ENCODE measurements at places on chromosomes 7 and 10.
A peak's percentile ranks its signal among the peaks of the same experiment; 100 is the strongest.

GRCh38 chr10:66943590-66943989 lies 17.8 kb downstream of the LRRTM3 start:
- DNase-seq: no peak

DNA sequence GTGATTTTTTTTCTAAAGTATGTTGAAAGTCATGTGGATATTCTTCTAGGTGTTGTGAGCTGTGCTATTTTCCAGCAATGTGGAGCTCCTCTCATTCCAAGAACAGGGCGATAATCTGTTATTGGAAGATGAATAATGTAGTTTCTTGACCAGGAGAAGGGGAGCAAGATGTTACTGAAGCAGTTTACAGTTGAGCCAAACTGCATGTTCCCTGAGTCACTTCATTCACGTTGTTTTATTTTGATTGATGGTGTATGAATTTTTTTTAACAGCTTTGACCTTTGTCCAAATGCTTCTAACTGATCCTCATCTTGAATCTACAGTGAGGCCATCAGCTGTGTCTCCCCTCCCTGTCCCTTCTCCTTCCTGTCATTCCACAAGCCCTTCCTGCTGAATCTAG lies 277.1 kb upstream of the KLF6 start:
- no peak for DNase-seq

GRCh38 chr10:86168256-86168655 lies 198.3 kb downstream of the GRID1 start:
- DNase-seq: no peak

DNA sequence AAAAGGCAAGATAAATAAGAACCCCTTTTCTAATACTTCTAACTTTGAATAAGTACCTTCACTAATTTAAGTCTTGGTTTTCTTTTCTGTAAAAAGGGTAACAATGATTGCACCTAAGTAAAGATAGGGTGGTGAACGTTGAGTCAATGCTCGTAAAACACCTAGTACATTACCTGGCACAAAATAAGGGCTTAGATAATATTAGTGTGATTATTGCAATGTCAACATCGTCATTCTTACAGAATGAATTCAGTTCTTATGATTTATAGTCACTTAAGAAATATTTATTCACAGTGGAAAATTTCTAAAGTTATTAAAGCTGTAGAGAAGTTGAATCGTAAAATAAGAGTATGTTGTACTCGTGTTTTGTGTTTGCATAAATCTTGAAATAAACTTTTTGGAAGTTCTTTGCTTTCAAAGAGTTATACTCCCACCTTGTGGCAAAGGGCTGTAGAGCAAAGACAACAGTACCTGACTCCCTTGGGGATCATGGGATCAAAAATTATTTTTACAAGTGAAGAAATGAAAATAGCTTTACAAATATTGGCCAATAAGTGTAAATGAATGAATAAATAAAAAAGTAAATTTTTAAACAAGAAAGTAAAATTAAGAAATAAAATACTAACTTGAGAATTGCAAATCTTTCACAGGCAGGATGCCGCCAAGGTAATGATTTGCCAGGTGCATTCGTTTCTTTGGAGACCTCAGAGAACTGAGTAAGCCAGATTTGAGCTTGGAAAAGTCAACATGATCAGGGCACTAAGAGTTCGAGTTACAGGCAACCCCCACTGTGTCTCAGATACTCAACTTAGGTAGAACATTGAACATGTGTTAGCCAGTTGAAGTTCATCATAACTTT lies 285.8 kb upstream of the CACNA2D1 start:
- no peak for DNase-seq

GRCh38 chr10:47055386-47056246 lies 144.4 kb downstream of the PTPN20 start:
- DNase-seq: no peak

DNA sequence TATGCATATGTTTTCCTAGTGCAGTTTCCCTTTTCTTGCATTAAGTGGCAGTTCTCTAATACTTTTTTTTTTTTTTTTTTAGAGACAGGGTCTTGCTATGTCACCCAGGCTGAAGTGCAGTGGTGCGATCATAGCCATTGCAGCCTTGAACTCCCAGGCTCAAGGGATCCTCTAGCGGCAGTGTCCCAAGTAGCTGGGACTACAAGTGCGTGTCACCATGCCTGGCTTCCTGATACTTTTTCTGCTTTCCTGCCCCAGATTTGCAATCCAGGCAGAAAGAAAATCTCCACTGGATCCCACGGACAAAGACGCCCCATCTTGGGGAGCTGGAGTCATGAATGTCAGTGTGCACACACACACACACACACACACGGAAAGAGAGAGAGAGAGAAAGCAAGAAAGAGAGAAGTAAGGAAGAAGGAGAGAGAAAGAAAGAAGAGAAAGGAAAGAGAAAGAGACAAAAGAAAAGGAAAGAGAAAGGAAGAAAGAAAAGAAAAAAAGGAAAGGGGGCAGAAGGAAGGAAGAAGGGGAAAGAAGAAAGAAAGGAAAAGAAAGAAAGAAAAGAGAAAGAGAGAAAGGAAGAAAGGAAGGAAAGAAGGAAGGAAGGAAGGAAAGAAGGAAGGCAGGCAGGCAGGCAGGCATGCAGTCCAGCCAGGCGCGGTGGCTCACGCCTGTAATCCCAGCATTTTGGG lies 37.5 kb upstream of the OCM2 start:
- DNase-seq: no peak

DNA sequence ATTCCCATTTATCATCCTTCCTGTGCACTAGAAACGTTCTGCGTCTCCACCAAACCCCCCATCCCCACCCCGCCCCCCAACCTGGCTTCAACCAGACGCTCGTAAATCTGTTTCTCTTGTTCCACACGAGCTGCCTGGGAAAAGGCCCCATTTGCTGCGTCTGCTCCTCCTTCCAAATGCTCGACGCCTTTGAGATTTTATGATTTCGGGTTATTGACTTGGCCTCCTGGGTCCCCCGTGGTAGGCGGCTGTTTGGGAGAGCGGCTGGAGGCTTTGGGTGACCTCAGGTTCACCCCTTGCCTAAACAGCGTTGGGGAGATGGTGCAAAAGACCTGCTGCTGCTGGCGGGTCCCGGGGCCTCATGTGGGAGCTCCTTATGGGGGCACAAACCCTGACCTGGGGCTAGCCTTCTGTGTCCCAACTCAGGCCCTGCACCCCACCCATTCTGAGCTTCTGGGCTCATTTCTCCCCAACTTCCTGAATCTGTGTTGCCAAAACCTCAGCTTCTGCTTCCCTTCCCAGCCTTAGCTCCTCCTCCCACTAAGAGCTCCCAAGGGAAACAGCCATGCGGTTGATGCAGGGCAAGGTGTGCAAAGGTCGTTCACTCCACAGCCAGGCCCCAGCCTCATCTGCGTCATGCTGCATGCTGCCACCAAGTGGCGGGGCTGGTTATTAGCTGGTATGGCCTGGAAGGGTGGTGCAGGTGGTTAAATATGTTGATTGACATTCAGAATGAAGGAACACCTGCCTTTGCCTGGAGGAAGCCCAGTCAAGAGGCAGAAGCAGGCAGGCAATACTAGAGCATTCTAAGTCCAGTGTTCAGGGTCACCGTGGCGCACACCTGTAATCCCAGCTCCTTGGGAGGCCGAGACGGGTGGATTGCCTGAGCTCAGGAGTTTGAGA lies 49.1 kb upstream of the ELN start:
- DNase-seq: peak; percentile 65

- DNase-seq: peak; percentile 46
Measured at GRCh38 chr7:55309040-55309991, 55.8 kb upstream of the LANCL2 start.

DNA sequence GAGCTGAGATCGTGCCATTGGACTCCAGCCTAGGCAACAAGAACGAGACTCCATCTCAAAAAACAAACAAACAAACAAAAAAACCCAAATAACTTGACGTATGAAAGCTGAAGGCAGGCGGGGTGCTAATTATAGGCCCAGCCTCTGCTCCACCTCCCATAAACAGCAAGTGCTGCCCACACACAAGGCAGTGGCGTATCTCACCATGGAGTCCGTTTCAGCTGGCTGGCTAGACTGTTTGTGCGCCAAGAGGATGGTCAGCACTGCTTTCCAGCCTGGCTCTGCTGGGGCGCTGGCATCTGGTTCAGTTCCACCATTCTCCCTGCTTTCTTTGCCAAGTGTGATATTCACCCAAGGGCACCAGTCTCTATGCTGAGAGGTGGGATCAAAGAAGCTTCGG lies 29.1 kb downstream of the ZC3HC1 start:
- no peak for DNase-seq

- DNase-seq: no peak
Measured at GRCh38 chr10:42482411-42482810, 156.0 kb downstream of the ZNF33B start.

DNA sequence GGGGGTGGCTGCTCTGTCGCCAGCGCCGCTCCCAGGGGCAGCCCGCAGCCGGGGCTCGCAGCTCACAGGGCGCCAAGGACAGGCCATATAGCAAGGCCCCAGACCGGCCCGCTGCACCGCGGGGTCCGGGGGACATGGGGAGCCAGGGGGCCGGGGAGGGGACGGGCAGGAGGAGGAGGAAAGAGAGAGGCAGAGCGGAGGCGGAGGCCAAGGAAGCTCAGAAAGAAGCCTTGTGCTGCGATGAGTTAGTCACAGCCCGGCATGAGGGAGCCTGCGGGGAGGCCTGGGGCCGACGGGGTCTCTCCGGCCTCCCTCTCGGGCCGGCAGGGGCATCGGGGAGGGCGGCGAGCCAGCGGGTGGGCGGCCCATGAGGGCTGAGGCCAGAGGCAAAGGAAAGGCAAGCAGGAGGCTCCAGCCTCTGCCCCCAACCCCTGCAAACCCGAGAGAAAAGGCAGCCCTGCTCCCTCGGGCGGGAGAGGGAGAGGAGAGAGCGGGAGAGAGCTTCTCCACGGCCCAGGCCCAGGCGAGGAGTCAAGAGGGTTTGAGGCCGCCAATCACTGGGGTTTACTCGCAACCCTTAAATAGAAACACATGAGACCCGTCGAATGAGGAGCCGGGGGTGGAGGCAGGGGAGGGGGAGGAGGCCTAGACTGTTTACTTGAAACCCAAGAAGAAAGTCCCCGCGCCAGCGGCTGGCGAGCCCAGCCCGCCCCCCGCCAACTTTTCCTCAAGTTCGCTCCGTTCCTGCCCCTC lies 167.9 kb downstream of the NEURL1 start:
- no peak for DNase-seq

- no peak for DNase-seq
Measured at GRCh38 chr7:25313526-25313925, 85.2 kb upstream of the NPVF start.
